Epithelial cell of alveolus of lung (primary cell): ENCODE measurements at places on chromosomes 13 and 19. TPM values are rescaled to one million over a fixed set of nuclear protein-coding genes. Genes with fewer than 3 reads are reported as not detected.

Gene OR10H1
- total RNA-seq: not detected in 2 replicates

Gene PDE4C
- total RNA-seq: 0.78 and 12.9 TPM in 2 replicates

Gene BEST2
- 1.8 TPM in 1 of 2 replicates, not detected in the other for total RNA-seq

Gene LILRA5
- total RNA-seq: not detected in 2 replicates

Gene ZNF460
- 29.3 and 55.3 TPM in 2 replicates for total RNA-seq

Gene CCL25
- total RNA-seq: not detected in 2 replicates

Gene ANGPTL8
- total RNA-seq: not detected in 2 replicates

Gene C5AR1
- total RNA-seq: not detected in 2 replicates

Gene CACNG8
- total RNA-seq: 0.52 and 0.56 TPM in 2 replicates

Gene REEP6
- total RNA-seq: 2.7 and 2.8 TPM in 2 replicates

Gene KLK12
- not detected in 2 replicates for total RNA-seq

Gene KLK10
- total RNA-seq: not detected in 2 replicates

Gene YJEFN3
- total RNA-seq: 0.26 and 2.4 TPM in 2 replicates

Gene CGB1
- total RNA-seq: not detected in 2 replicates

Gene CTXN1
- 4.3 and 7.1 TPM in 2 replicates for total RNA-seq

Gene SIAH3
- 0.08 and 0.13 TPM in 2 replicates for total RNA-seq

Gene PGLYRP2
- not detected in 2 replicates for total RNA-seq

Gene N4BP2L2
- total RNA-seq: 50.0 and 81.5 TPM in 2 replicates

Gene ZNF540
- under 0.01 and 0.40 TPM in 2 replicates for total RNA-seq

Gene CEACAM16
- not detected in 2 replicates for total RNA-seq

Gene PSG3
- not detected in 2 replicates for total RNA-seq

Gene ZNF667
- 2.8 and 5.3 TPM in 2 replicates for total RNA-seq

Gene CAMSAP3
- 0.65 TPM in 1 of 2 replicates, not detected in the other for total RNA-seq

Gene IGFL3
- total RNA-seq: 1.9 TPM in 1 of 2 replicates, not detected in the other

Gene RFPL4AL1
- total RNA-seq: not detected in 2 replicates

Gene IQCN
- total RNA-seq: 0.13 and 1.6 TPM in 2 replicates

Gene NAA16
- total RNA-seq: 6.3 and 10.5 TPM in 2 replicates

Gene RNF126
- total RNA-seq: 57.8 and 95.7 TPM in 2 replicates

Gene ADM5
- 1.7 and 2.9 TPM in 2 replicates for total RNA-seq

Gene TICAM1
- total RNA-seq: 4.1 and 5.1 TPM in 2 replicates

Gene CLDN10
- 0.13 TPM in 1 of 2 replicates, not detected in the other for total RNA-seq

Gene SYNGR4
- total RNA-seq: not detected in 2 replicates

Gene ZNF563
- total RNA-seq: 0.65 and 2.6 TPM in 2 replicates

Gene CCDC194
- not detected in 2 replicates for total RNA-seq
